ENCODE measurements at places on chromosomes 11 and 22.

DNA sequence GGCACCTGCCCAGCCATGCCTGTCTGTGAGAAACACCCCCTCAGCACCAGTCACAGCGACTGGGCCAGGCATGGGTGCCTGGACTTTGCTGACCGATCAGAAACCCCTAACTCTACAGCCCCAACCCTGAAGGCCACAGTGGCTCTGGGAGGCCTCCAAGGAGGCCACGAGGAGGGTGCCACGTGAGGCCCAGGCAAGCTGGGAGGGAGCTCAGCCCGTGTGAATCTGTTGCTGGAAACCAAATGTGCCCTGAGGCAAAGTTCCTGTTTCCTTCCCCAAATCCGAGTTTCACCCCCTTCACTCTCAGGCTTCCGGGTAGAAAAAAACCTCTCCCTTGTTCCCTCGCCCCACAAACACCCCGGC is 1.3 kb downstream of the UNC93B1 start:
- no peak for DNase-seq

DNA sequence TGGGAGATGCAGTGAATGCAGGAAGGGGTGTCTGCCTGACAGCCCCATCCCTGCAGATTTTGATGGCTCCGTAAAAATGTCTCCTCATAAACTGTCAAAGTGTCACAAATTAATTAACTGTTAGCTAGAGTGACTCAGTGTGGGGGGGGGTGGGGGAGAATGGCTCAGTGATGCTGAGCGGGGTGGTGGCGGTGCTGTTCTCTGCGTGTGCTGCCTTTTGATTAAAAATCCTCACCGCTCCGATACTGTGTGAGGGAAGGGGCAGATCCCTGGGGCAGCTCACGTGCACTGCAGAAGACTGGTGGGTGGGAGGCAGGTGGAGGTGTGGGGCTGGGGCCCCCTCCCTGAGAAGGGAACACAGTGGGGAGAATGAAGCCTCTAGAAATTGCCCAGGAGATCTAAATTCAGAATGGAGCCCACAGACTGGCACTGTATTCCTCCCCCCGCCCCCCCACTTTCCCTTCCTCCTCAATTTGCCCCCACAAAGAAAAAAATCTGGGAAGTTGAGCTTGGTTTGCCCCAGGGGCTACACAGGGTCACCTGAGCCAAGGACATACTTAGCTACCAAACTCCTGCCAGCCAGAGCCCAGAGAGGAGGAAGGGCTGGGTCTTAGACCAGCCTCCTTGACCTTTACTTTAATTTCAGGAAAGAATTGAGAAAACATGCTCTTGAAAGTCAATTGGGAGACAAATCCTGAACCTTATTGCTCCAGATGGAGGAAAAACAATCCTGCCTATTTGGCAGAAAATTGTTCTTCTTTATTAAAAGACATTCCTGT is 39.8 kb downstream of the DRD2 start:
- no peak for DNase-seq

DNA sequence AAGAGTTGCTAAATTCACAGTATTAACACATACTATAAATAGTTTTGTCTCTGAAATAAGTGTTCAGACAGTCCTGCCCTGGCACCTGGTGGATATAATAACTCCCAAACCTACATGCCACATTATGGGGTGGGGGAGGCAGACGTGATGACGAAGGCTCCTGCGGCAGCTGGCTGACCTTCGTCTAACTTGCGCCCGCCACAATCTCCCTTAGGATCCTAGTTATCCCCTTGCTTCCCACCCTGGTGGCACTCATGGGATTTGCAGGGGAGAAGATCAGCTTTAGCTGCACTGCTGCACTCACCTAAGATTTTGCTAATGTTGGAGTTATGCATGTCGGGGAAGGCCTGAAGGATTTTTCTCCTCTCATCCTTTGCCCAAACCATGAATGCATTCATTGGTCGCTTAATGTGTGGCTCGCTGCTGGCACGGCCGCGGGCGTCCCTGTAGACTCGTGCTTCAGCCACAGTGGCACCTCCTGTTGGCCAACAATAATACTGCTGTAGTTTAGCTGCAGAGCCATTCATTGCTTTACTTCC is 367.6 kb downstream of the SOX6 start:
- DNase-seq: no peak

GRCh38 chr11:70643642-70644041 is 245.3 kb downstream of the CTTN start:
- DNase-seq: no peak

DNA sequence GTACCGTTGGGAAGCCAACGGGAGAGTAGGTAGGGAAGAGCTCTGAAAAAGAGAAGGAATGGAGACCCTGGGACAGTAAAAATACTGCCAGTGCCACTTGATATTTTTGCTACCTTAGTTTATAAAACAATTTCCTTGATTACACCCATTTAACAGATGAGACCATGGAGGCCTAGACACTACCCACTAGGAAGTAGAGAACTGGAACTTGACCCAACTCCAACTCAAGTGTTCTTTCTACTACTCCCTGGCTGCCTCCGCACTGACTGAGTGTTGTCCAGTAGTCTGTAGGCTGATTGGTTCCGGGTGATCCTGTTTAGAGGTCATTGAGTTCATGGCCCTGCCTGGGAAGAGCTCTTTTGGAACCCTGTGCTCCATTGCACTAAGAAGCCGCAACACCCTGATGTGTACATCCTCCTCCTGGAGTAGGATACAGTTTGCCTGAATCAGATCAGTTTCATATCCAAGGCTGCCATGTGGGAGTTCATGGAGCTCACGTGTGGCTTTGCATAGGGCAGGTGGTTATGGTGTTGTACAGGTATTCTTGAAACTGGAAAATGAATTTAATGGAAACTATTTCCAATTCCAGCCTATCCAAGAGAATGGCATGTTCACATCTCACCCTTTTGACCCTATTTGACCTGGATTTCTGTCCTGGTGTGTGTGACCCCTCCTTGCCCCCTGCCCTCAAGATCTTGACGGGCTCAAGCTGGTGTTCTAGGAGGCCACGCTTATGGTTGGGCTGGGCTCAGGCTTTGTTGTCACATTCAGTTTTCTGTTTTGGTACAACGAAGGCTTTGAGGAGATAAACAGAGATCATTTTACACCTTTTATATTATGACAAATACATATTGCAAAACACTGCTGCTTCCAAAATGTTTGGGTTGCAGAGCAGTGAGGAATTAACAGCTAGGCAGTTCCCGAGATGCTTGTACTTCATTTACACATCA is 102.2 kb upstream of the NNMT start:
- DNase-seq: no peak

DNA sequence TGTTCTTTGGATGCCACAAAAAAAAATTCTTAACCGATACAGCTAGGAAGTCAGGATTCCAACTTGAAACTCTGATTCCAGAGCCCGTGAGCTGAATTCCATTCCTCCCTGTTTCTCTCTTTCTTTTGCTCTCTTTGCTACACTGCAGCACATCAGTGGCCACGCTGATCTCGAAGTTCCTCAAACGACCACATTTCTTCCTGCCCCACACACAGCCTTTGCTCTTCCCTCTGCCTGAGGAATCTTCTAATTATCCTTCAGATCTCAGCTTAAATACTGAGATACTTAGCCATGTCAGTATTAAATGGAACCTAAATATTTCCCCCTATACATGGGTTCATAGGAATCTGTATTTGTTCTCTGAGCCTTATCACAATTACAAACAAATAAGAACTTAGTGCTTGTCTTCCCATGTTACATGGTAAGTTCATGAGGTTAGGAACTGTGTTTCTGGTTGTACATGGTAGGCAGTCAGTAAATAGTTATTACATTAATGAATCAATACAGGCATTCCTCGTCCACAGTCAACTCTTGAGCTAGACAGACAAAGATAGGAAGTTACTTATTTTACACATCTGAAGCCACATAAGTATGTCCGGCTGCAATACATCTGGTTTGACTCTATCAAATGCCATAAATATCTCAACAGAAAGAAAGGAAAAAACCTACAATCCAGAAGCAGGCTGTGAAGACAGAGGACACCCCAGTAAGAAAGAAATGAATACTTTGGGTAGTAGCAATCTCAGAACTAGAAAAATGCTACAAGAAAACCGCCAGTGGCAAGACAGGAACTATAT is 86.6 kb downstream of the MAML2 start:
- no peak for DNase-seq

DNA sequence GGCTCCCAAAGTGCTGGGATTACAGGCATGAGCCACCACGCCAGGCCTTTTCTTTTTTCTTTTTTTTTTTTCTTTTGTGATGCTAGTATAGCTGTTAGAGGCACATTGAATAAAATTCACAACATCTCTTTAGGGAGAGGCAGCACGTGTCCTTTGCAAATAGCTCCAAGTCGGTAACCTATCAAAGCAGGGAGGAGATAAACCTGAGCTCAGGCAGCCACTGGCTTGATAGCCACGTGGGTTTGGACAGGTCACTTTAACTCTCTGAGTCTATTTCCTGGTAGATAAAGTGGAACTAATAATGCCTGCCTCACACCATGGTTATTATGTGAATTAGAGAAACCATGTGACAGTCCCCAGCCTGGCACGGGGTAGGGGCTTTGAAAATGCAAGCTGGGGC is 43.1 kb upstream of the ATXN10 start:
- DNase-seq: no peak

DNA sequence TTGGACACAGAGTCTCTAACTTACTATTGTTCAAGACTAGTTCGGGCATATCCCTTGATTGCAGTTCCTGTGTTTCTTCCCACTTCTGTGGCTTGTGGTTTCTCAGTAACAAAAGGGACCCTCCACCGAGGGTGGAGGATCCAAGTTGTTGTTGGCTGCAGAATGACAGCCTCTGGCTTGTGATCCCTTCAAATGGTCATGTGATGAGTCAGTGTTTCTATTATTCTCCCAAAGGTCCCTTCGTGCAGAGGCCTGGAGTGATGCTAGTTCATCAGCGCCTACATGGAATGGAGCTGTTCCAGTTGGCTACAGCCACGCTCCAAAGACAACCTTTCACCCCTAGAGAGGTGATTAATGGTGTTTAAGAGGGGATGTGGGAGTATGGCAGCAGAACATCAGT is 2.6 kb upstream of the VWCE start:
- DNase-seq: no peak
